ENCODE measurements at places on chromosomes 7 and 10.

- DNase-seq = no peak
These were observed 33.9 kb upstream of the GSAP start for GRCh38 chr7:77450054-77450453.

- DNase-seq = no peak
These were observed 14.7 kb upstream of the SLC16A9 start for GRCh38 chr10:59724098-59724938.

DNA sequence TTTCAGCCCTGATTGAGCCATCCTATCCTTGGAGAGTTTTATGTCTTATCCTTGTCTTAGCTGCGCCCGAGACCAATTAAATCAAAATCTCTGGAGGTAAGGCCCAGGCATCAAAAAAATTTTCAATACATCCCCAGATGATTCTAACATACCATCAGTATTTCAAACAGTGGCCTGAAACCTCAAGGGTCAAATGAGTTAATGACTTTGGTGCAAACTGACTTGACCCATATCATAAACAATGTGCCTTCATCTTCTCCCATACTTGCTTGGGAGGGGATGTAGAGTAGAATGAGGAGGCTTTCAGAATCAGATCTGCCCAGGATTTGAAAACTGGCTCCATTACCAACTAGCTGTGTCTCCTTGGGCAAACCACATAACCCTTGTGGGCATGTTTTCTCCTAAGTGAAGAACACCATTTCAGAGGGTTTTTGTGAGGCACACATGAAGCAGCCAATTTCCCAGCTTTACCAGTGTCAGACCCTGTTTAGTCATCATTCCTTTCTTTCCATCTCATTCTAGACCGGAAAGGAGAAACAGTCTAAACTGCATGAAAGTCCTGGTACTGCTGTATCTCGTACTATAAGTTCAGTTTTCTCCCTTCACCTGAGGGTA, 35.7 kb upstream of the ATXN7L1 start:
- no peak for DNase-seq

DNA sequence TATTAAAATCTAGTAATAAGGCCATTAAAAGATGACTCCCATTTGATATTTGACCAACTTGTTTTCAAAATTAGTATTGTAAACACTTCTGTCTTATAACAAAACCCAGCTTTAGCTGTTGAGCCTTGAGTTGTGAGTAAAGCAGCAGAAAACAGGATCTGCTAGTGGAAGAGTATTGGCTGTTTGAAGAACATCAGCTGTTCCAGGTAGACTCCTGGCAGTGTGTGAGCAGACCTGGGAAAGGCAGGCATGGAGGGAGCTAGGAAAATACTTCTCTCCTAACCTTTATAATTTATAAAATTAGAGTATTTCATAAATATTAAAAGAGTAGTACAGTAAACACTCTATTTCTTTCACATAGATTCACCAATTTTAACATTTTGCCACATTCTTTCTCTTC, 29.0 kb downstream of the KAT6B start:
- DNase-seq = no peak

DNA sequence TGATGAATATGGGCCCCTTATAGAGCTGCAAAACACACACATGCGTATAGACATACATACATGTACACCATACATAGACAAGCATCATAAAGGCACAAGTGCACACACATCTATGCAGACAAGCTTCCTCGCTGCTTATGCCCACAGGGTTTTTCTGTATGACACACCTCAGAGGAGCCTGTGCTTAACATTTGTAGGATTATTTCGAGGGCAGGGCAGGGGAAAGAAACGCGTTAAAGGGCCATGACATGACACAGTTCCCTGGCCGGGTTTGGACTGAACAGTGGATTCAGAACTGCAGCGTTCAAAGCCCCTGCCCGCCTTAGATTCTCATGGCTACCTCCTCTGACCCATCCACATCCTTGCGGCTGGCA, 44.8 kb downstream of the CHST3 start:
- no peak for DNase-seq

DNA sequence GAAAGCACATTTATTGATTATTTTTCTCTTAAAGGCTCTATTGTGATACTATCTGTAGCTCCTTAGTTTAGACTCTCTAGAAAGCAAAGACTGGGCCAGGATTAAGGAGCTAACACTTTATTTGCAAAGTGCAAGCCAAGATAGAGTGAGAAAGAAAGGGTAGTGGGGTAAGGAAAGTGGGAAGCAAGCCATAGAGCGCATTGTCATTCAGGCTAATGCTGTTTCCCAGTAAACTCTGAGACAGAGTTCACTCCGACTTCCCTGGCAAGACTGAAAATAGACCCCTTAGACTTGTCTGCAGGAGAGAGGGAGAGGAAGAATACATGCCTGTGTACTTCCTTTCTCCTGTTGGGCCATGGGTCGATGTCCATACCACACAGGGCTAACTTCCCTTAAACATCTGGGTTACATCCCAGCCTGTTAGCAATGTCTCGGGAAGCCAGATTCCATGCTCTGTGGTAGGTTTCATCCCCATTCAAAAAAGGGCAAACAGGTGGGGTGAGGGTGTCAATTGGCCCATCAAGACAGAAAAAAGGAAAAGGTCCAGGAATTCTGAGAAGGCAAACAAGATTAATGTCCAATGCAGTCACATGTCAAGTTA, 875.8 kb upstream of the CELF2 start:
- DNase-seq = no peak

GRCh38 chr10:58773944-58774343, 261.3 kb downstream of the BICC1 start:
- DNase-seq = no peak

- no peak for DNase-seq
These were observed 186.0 kb upstream of the TCF7L2 start for GRCh38 chr10:112763916-112764520.

GRCh38 chr10:82980321-82980720, 1105.3 kb downstream of the NRG3 start:
- no peak for DNase-seq

DNA sequence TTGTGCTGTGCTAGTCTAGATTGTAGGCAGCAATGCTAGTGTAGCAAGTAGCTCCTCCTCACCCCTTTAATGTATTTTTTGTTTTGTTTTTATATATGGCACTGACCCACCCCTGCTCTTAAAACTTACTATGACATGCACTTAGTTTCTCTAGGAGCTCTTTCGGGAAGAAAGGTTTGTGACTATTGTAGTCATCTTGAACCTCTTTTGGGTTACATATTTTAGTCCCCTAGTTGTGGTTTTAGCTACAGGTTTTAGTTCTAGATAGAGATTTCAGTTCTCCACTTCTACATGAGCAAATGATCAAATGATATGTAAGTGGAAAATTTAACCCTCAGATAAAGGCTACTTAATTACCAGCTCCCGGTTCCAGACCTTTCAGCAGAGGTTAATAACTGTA, 14.9 kb downstream of the MINPP1 start:
- no peak for DNase-seq

- no peak for DNase-seq
These were observed 16.2 kb downstream of the NCOA4 start for GRCh38 chr10:46014206-46014605.

GRCh38 chr10:133129071-133129858, 30.8 kb upstream of the KNDC1 start:
- no peak for DNase-seq
